ENCODE measurements at places on chromosomes 16 and 17.

DNA sequence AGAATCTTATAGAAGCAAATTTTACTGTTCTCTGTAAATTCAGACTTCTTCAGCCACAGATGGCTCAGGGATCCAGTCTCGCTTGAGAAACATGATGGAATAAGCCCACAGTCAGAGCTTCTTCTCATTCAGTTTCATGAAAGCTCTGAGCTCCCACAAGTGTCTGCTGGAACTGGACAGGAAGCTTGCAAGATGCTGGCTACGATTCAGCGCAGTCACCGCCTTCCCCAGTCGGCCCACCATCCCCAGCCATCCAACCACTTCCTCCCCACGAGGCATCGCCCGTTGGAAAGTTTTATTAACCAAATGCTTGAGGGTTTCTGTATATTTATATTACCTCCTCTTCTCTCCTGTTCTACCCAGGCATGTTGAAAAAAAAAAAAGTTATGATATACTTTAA lies 171.7 kb downstream of the ZFHX3 start:
- no peak for DNase-seq

- DNase-seq, result no peak
These were observed 112.6 kb downstream of the USP22 start for GRCh38 chr17:20930081-20930760.

DNA sequence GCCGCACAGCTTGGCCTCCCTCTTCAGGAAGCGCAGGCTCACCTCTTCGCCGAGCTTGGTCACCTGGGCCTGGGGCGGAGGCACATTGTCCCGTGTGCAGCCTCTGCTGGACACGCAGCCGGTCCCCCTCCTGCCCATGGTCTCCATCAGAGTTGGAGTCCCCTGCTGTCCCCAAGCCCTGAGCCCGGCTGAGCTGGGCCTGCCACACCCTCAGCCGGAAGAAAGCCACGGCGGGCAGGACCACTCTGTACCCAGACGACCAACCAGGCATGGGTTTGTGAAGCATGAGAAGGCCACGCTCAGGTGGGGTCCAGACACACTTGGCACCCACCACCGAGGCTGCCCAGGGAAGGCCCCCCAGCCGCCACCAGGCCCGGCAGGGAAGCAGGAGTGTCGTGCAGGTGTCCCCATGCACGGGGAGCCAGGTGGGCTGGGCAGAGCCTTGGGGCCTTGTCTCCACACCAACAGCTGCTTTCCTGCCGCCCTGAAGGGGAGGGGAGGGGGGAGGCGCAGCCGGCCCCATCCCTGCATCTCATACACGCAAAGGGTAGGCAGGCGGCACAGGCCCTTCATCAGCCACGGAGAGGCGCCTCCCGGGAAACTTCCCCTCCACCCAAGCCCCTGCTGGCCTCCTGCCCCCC lies 5.2 kb downstream of the CCDC154 start:
- no peak for DNase-seq

- DNase-seq, result no peak
These were observed 4.3 kb downstream of the KLHL36 start for GRCh38 chr16:84652566-84652965.

GRCh38 chr17:18015593-18015992 lies 23.4 kb downstream of the ATPAF2 start:
- peak; percentile 78 for DNase-seq

GRCh38 chr17:75181608-75182318 lies 996 bp downstream of the SUMO2 start:
- DNase-seq, result peak; percentile 50

GRCh38 chr16:27819356-27819755 lies 244.2 kb downstream of the GSG1L start:
- DNase-seq, result no peak

Measured in NCI-H82 (cell line).